ENCODE measurements at places on chromosomes 7 and 10. TPM values are rescaled to one million over a fixed set of nuclear protein-coding genes. Genes with fewer than 3 reads are reported as not detected.

FAM25A gene
- total RNA-seq: not detected

GRM3 gene
- total RNA-seq: not detected

WNT8B gene
- not detected for total RNA-seq

ZPBP gene
- total RNA-seq: not detected

GRCh38 chr10:69045441-69046300 is 42.2 kb upstream of the SRGN start:
- no peaks in the 10 kb centered on the region for H3K36me3 ChIP-seq
- no peak overlapping the region for H3K27ac ChIP-seq
- no peaks in the 10 kb centered on the region for H3K27me3 ChIP-seq
- H3K4me1 ChIP-seq: no peaks in the 10 kb centered on the region

DNA sequence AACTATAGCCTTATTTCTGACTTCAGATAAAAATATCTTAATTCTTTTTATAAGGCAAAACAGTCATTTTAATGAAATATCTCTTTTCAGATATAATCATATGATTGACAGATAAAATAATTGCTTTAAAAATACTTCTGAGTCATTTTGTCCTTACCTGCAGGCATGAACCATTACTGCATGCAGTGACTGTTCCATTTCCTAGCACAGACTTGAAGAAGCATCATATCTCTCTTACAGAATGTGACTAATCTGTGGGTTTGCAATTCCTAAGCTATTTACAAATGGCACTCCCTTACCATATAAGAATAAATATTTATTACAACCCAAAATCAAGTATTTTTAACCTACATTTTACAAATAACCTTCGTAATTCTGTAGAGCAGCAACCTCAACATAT is 120.7 kb downstream of the SRPK2 start:
- no peaks in the 10 kb centered on the region for H3K27me3 ChIP-seq

- no peak overlapping the region for H3K27ac ChIP-seq
- no peaks in the 10 kb centered on the region for H3K36me3 ChIP-seq
- H3K4me1 ChIP-seq: peaks cover 3% of the 10 kb centered on the region
Observed at GRCh38 chr10:99329554-99330346, 594 bp downstream of the CNNM1 start.

DNA sequence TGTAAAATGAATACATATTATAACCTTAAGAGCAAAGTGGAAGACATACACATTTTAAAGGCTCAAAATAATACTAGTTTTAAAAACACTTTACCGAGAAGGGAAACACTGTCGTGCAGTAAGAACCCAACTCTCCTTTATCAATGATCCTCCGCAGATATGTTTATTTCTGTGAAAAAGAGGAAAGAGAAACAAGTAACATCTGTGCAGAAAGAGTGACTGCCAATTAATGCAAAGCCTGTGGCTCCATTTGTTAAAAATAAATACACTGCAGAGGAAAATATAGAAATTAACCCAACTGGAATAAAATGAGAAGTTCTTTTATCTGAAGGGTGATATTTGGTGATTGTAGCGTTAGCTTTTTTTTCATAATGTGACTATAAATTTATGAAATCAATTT is 62.7 kb downstream of the HGF start:
- H3K4me3 ChIP-seq: no peak overlapping the region
- H3K36me3 ChIP-seq: peaks cover 48% of the 10 kb centered on the region
- no peak for DNase-seq
- peak overlapping the region; percentile 23 for H3K27ac ChIP-seq

GRCh38 chr10:104441329-104442000 is 87.8 kb downstream of the CFAP58 start:
- no peaks in the 10 kb centered on the region for H3K36me3 ChIP-seq
- H3K4me1 ChIP-seq: no peaks in the 10 kb centered on the region
- H3K27me3 ChIP-seq: no peaks in the 10 kb centered on the region
- no peak for DNase-seq
- H3K4me3 ChIP-seq: no peak overlapping the region

- no peaks in the 10 kb centered on the region for H3K36me3 ChIP-seq
- H3K4me1 ChIP-seq: no peaks in the 10 kb centered on the region
- no peak for DNase-seq
- no peak overlapping the region for H3K4me3 ChIP-seq
Observed at GRCh38 chr10:118116715-118117449, 70.1 kb upstream of the RAB11FIP2 start.

GRCh38 chr7:21077602-21078001 is 290.9 kb upstream of the SP8 start:
- DNase-seq: no peak
- no peaks in the 10 kb centered on the region for H3K36me3 ChIP-seq
- H3K4me3 ChIP-seq: no peak overlapping the region
- no peaks in the 10 kb centered on the region for H3K27me3 ChIP-seq
- no peaks in the 10 kb centered on the region for H3K4me1 ChIP-seq

- H3K4me1 ChIP-seq: peaks cover 58% of the 10 kb centered on the region
- no peak overlapping the region for H3K27ac ChIP-seq
- H3K27me3 ChIP-seq: no peaks in the 10 kb centered on the region
- no peaks in the 10 kb centered on the region for H3K36me3 ChIP-seq
- no peak overlapping the region for H3K4me3 ChIP-seq
Observed at GRCh38 chr7:69963393-69963792, 365.1 kb downstream of the AUTS2 start.
